Neural crest cell (in vitro differentiated cells): ENCODE measurements at places on chromosomes 5 and 9.

GRCh38 chr5:4777435-4777834 is 362.7 kb upstream of the ADAMTS16 start:
- H3K36me3 ChIP-seq: no peaks in the 10 kb centered on the region
- DNase-seq: no peak

DNA sequence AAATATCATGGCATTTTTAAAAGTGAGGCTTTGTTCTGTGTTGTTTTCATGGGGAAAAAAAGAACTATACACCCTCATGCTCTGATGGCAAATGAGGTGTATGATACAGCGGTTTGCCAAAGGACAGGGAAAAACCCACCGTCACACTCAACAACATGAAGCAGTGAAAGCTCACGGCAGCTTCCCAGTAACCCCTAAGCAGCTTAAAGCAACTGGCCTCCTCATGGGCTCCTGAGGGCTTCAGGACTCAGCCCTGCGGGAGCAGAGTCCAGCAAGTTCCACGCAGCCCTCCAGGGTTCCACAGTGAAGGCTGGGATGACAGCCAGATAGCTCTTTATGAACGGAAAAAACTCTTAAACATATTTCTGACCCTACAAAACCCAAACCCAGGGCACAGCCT is 12.9 kb downstream of the BARHL1 start:
- H3K27me3 ChIP-seq: peaks cover 42% of the 10 kb centered on the region
- peaks cover 16% of the 10 kb centered on the region for H3K4me1 ChIP-seq
- no peak overlapping the region for H3K27ac ChIP-seq
- DNase-seq: no peak
- no peak overlapping the region for H3K4me3 ChIP-seq
- peaks cover 13% of the 10 kb centered on the region for H3K36me3 ChIP-seq

DNA sequence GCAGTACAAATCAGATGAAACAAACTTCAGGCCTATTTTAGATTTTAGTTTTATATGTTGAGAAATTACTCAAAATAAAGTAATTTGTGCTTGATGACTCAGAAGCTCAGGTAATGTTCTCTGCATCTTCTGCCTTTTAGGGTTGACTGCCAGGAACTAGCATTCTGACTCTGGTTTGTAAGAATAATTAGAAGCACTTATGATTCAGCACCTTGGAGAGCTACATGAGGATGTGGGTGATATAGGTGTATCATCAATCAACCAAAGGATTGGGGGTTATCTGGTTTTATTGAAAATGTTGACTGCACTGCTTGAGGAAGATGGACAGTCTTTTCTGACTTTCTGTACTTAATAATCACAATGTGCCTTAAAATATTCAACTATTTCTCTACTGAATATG is 118.7 kb upstream of the SGCD start:
- DNase-seq: no peak
- H3K4me3 ChIP-seq: no peak overlapping the region
- no peaks in the 10 kb centered on the region for H3K4me1 ChIP-seq

GRCh38 chr5:115458416-115458815 is 86.2 kb downstream of the FEM1C start:
- H3K4me3 ChIP-seq: no peak overlapping the region
- peaks cover 21% of the 10 kb centered on the region for H3K4me1 ChIP-seq
- no peak for DNase-seq
- H3K36me3 ChIP-seq: no peaks in the 10 kb centered on the region
- no peak overlapping the region for H3K27ac ChIP-seq

DNA sequence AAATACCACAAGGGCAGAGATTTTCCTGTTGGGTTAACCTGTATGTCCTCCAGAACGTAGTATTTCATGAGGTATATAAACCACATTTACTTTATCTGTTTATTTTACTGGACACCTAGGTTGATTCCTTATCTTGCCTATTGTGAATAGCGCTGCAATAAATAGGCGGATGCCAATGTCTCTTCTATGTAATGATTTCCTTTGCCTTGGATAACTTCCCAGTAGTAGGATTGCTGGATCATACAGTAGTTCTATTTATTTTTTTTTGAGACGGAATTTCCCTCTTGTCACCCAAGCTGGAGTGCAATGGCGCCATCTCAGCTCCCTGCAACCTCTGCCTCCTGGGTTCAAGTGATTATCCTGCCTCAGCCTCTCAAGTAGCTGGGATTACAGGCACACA is 15.6 kb upstream of the TUT7 start:
- H3K4me3 ChIP-seq: no peak overlapping the region
- peaks cover 44% of the 10 kb centered on the region for H3K27me3 ChIP-seq
- DNase-seq: no peak
- peaks cover 2% of the 10 kb centered on the region for H3K36me3 ChIP-seq
- no peak overlapping the region for H3K27ac ChIP-seq
- no peaks in the 10 kb centered on the region for H3K4me1 ChIP-seq

DNA sequence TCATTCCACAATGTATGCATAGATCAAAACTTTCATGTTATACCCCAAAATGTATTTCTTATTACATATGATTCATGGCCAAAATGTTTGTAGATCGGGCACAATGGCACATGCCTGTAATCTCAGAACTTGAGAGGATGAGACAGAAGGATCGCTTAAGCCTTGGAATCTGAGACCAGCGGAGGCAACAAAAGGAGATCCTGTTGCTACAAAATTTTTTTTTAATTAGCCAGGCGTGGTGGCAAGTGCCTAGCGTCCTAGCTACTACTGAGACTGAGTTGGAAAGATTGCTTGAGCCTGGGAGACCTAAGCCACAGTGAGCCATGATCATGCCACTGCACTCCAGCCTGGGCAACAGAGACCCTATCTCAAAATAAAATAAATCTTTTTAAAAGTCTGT is 89.9 kb downstream of the MAPKAP1 start:
- H3K4me1 ChIP-seq: peaks cover 4% of the 10 kb centered on the region
- H3K36me3 ChIP-seq: peaks cover 10% of the 10 kb centered on the region
- no peak for DNase-seq
- H3K27ac ChIP-seq: no peak overlapping the region
- no peak overlapping the region for H3K4me3 ChIP-seq

GRCh38 chr9:127098916-127099553 is 23.4 kb downstream of the ANGPTL2 start:
- H3K27me3 ChIP-seq: no peaks in the 10 kb centered on the region
- no peak for DNase-seq
- H3K4me3 ChIP-seq: no peak overlapping the region
- H3K4me1 ChIP-seq: peaks cover 5% of the 10 kb centered on the region

- peaks cover 52% of the 10 kb centered on the region for H3K4me1 ChIP-seq
- peak; percentile 33 for DNase-seq
- H3K36me3 ChIP-seq: peaks cover 13% of the 10 kb centered on the region
- peak overlapping the region; percentile 91 for H3K27ac ChIP-seq
- H3K27me3 ChIP-seq: no peaks in the 10 kb centered on the region
Observed at GRCh38 chr9:37430841-37431597, 8.5 kb downstream of the GRHPR start.

GRCh38 chr9:89212171-89212570 is 33.6 kb upstream of the SHC3 start:
- H3K4me3 ChIP-seq: no peak overlapping the region
- no peak overlapping the region for H3K27ac ChIP-seq
- peaks cover 2% of the 10 kb centered on the region for H3K36me3 ChIP-seq
- DNase-seq: no peak
- no peaks in the 10 kb centered on the region for H3K27me3 ChIP-seq

DNA sequence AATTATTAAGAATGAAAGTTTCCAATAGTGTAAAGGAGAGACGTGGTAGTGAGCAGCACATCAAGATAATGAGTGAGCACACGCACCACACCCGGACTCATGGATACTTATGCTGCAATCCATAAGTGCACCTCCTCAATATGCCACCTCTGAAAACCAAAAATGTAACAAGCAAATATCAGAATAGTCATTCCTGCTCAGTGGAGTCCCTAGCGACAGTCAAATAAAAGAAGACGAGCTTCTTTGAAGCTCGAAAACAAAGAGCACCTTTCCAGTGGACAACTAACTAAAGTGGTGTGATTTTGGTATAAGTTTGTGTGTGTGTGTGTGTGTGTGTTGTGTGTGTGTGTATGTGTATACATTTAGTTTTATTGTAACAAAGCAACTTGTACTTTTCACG is 241.3 kb downstream of the DEPDC1B start:
- H3K4me1 ChIP-seq: no peaks in the 10 kb centered on the region
- H3K27ac ChIP-seq: no peak overlapping the region
- no peaks in the 10 kb centered on the region for H3K27me3 ChIP-seq
- H3K36me3 ChIP-seq: no peaks in the 10 kb centered on the region
